Stomach (tissue), 19 donors: ENCODE measurements at places on chromosomes 5 and 9.

DNA sequence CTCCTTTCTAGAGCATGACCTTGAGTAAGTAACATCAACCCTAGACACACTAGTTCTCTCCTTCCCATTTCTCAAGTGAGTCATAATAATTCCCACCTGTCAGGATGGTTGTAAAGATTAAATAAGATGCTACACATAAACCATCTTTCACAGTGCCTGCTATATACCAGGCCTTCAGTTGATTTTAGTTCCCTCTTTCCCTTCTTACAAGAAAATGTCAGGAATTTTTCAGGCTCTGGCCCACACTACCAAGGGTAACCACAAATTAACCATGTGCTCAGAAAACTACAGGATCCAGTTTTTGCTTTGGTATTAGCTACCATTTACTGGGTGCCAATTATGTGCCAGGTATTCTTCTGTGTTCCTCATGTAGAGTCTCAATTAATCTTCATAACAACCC is 42.7 kb upstream of the RARS1 start:
- no peak for DNase-seq

GRCh38 chr9:81373294-81373693 is 316.1 kb downstream of the TLE1 start:
- no peak for DNase-seq

GRCh38 chr5:126070481-126070880 is 352.7 kb upstream of the GRAMD2B start:
- DNase-seq = no peak

- DNase-seq = no peak
These were observed 157.7 kb downstream of the FBN2 start for GRCh38 chr5:128380337-128380736.

- no peak for DNase-seq
These were observed 2.9 kb downstream of the PLCXD3 start for GRCh38 chr5:41507501-41507900.

DNA sequence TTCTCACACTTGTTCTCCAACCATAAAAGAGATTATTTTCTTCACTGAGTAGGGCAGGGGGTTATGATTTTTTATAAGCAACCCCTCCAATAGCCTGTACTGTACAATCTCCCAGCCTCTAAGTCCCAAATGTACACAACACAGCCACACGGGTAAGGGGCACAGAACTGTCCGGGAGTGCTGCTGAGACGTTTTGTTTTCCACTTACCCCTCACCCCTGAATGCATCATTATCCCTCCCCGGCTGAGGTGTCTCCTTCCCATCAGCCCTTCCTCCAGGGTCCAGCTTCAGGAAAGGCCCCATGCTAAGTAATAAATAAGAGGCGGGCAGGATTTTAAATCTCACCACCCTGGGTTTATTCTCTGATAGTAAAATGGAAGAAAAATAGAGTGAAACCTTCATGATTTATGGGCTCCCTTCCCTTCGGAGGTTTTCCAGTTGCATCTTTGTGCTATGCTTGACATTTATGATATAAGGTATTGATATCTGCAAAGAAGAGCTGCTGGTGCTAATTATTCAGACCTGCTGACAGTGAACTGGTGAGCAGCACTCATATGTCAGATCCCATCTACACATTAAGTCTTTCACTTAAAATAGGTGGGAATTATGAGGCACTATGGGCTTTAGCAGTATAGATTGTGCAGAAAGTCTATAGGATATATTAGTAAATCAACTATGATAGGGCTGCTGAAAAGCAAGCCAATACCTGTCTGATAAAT is 67.2 kb upstream of the MEGF10 start:
- DNase-seq = no peak

GRCh38 chr9:91818225-91818585 is 131.8 kb downstream of the ROR2 start:
- no peak for DNase-seq

DNA sequence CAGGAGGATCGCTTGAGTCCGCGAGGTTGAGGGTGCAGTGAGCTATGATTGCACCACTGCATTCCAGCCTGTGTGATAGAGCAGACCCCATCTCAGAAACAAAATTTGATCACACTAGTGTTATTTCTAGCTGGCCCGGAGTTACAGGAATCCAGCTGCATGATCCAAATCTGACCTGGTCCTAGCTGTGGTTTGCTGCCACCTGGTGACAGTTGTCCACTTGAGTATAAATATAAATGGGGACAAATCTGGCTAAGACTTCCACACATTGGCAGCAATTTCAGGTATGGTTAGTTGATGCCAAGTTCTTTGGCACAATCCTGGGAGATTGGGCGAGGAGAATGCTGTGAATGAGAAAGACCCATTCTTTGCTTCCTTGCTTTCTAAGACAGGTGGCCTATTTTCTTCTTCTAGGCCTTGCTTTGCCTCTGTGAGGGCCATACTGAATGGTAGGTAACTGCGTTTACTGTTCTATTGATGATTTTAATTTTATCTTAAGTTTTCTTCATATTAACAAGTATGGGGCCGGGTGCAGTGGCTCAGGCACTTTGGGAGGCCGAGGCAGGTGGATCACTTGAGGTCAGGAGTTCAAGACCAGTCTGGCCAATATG is 35.4 kb downstream of the UBE2R2 start:
- DNase-seq = peak; percentile 86

DNA sequence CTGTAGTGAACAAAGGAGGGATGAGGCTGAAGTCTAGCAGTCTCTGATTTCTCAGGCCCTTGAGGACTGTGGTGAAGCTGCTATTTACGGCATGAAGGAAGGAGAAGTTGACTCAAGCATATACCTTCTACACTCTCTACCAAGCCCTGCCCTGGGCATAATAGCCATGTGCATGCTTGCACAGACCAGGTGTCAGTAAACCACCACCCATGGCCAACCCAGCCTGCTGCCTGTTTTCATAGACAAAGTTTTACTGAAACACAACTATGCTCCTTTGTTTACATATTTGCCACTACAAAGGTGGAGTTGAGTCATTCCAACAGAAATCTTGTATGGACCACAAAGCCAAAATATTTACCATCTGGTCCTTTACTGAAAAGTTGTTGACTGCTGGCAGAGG is 126.9 kb downstream of the PAPPA start:
- DNase-seq = no peak

DNA sequence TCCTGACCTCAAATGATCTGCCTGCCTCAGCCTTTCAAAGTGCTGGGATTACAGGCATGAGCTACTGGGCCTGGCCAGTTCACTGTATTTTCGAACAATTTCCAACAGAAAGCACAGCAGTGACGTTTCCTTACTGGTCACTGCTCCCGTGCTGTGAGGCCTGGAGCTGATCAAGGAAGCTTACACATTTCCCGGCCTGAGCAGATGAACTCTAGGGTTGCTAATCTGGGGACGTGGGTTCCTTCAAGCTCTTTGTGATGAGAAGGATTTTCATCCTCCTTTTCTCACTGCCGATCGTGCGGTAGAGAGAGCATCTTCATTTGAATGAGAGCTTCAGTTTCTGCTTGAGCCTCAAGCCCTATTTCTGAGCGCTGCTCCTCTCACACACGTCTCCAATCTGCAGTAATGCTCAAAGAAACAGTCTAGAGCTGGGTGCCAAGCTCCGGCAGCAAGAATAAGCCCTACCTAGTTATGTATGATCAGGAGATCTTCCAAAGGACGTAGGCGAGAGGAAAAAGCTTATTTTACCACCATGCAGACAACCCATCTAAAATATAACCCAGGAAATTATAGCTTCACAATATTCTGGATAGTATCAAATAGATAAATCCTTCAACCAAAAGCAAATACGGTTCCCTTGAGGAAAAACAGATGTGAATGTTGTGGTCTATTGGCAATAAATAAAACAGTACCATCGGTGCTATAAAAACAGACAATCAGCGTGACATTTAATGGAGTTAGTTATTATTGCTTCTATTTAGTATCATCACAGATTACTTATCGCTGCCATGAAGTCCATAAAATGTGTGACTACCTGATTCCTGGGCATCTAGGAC is 7.3 kb upstream of the SPATA24 start:
- no peak for DNase-seq

GRCh38 chr9:114484854-114485443 is 20.3 kb downstream of the WHRN start:
- no peak for DNase-seq

DNA sequence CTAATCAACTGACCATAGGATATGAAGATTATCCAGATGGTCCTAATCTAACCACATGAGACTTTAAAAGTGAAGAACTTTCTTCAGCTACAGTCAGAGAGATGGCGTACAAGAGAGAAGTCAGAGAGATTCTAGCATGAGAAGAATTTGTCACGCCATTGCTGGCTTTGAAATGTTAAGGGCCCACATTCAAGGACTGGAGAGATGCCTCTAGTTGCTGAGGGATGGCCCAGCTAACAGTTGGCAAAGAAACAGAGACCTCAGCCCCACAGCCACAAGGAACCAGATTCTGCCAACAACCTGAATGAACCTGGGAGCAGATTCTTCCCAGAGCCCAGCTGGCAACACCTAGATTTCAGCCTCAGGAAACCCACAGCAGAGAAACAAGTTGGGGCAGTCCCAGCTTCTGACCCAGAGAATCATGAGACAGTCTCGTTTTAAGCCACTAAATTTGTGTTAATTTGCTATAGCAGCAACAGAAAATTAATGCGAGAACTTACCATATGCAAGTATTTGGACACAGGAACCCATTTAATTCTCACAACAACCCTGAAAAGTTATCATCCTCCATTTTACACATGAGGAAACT is 132.0 kb downstream of the MLLT3 start:
- no peak for DNase-seq

DNA sequence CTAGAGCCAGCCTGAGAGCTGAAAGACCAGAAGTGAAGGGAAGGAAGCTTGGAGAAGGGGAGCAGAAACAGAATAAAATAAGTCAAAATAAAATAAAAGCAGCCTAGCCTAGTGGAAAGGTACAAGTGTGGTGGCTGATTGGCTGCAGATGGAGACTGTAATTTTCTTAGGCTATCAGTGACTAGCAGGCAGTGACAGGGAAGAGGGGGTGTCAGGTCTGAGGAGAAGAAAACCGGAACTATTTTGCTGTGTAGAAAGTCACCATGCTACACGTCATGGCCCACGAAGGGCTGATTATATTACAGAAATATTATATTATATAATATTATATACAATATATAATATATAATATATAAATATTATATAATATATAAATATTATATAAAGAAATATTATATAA is 98.1 kb upstream of the TAF11L2 start:
- no peak for DNase-seq

DNA sequence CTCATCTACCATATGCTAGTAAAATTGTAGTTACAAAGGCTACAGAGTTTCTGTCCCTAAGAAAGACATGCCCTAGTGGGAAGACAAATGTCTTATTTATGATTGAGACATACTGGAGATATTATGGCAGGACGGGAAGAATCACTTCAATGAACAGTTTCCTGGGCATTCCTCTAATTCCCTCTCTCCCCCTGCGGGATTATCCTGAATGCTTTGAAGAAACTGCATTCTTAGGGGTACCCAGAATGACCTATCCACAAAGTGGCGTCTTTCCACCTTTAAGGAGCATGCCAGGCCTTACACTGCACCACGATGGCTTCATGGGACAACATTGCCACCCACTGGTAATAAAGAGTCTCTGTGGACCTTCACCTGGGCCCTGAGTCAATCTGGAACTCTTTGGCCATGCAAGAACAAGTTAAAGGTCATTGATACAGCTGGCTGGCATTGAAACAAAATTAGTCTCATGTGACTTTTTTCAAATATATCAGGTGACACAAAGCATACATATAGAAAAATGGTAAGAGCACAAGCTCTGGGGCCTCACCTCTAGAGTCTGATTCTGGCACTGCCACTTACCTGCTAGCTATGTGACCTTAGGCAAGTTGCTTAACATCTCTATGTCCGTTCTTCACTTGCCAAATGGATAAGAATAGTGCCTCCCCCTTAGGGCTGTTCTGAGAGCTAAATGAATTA is 32.0 kb downstream of the ANKRD55 start:
- peak; percentile 76 for DNase-seq

- DNase-seq = peak; percentile 67
These were observed 6.5 kb upstream of the C9 start for GRCh38 chr5:39370555-39371366.

DNA sequence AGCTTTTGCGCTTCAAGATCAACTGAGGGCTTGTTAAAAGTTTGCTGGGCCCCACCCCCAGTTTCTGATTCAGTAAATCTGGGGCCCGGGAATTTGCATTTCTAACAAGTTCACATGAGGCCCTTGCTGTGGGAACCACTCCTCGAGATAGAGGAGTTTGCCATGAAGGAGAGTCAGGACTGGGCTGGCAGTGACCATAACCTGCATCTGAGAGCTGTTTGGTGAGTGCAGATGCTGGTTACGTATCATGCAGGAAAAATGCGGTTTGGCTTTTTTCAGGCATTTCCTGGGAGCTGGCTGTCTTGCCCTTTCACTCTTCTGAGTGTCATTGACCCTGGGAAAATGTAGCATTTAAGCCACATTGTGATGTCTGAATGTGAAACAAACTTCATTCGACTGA is 9.4 kb upstream of the ANGPTL2 start:
- no peak for DNase-seq

- DNase-seq = no peak
These were observed 1.1 kb upstream of the UBE2QL1 start for GRCh38 chr5:6447384-6448140.

DNA sequence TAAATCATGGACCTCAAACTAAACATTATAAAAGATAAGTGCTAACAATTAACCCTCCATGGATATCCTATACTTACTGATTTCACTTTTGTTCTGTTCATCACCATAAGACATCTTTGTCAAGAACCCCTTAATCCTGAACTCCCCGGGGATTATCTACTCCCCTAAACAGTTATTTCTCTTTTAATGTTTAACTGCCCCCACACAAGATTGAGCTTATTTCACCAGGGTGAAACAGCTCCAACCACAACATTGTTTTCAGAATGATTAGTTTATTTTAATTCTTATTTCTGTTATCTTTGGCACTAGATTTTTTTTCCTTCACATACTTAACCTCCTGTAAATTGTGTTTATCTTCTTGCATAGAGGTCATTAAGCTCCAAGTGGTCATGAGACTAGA is 103.2 kb upstream of the HCN1 start:
- no peak for DNase-seq

DNA sequence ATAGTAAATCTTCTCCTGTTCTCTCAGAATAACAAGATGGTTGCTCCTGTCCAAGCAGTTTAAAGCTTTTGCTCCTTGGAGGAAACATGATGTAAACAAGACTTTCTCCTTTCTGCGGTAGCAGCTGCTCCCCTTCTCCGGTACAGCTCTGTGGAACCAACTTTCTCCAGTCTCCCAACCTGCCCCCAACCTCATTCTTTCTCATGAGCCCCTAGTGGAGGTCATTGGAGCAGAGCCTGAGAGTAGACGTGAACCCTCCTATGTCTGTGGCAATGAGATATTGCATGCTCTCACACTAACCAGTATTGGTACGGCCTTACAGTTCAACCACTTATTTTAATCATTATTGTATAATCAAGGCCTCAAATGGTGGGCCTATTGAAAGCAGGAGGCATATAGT is 483.8 kb upstream of the CDH10 start:
- DNase-seq = no peak
